Smooth muscle cell of bladder (primary cell): ENCODE measurements at places on chromosomes 1 and 21. TPM values are rescaled to one million over a fixed set of nuclear protein-coding genes. Genes with fewer than 3 reads are reported as not detected.

The FALEC gene
- total RNA-seq: 0.18 and 0.57 TPM in 2 replicates

The LCE3D gene
- total RNA-seq: not detected in 2 replicates

The B3GALT6 gene
- total RNA-seq: 16.2 and 21.7 TPM in 2 replicates

The C1orf226 gene
- total RNA-seq: under 0.01 TPM in 2 replicates

The RBBP4 gene
- total RNA-seq: 67.0 and 74.5 TPM in 2 replicates

The CNIH3 gene
- 3.6 and 6.8 TPM in 2 replicates for total RNA-seq

The TAS1R1 gene
- not detected in 2 replicates for total RNA-seq

The PRAMEF33 gene
- not detected in 2 replicates for total RNA-seq

The LIN28A gene
- total RNA-seq: not detected in 2 replicates

The ACKR1 gene
- not detected in 2 replicates for total RNA-seq

The CR1L gene
- total RNA-seq: not detected in 2 replicates

The TP73 gene
- not detected in 2 replicates for total RNA-seq

The ZSWIM5 gene
- total RNA-seq: 1.4 and 1.9 TPM in 2 replicates

The FOXD3 gene
- total RNA-seq: not detected in 2 replicates

The RNF223 gene
- not detected in 2 replicates for total RNA-seq

The ZNF648 gene
- not detected in 2 replicates for total RNA-seq

The CHRM3 gene
- 0.28 and 1.3 TPM in 2 replicates for total RNA-seq

The ADORA3 gene
- not detected in 2 replicates for total RNA-seq

The CNKSR1 gene
- 0.14 TPM in 1 of 2 replicates, not detected in the other for total RNA-seq

The CXADR gene
- 1.1 and 2.0 TPM in 2 replicates for total RNA-seq
